Stimulated activated CD8-positive, alpha-beta memory T cell treated with anti-CD3 and anti-CD28 coated beads, Interleukin-7, amount 100 ng/mL, for 1 hour (primary cell): ENCODE measurements at places on chromosomes 12 and 14.

GRCh38 chr12:727321-727720, 25.1 kb upstream of the WNK1 start:
- no peak for DNase-seq

DNA sequence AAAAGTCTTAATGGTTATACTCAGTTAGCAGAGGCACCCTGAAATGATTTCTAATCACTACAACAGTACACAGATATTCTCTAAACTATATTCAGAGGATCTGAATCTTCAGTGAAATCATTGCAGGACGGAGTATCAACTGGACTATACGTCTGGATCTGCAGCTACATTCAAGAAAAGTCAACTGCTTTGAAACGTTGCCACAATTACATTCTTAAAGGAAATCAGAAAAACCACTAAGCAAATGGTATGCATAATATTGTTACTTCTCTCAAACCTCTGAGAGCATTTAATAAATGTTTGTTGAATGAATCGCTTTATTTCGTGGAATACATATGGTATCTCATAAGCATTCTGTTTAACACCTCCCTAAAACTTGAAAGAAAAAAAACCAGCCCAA, 67.4 kb downstream of the MED13L start:
- no peak for DNase-seq

- DNase-seq, result no peak
Observed at GRCh38 chr14:20790464-20791116, 9.5 kb downstream of the RNASE6 start.

- DNase-seq, result no peak
Observed at GRCh38 chr12:89918172-89918846, 209.7 kb upstream of the ATP2B1 start.
